Amniotic stem cell (primary cell): ENCODE measurements at places on chromosomes 11 and 22.

DNA sequence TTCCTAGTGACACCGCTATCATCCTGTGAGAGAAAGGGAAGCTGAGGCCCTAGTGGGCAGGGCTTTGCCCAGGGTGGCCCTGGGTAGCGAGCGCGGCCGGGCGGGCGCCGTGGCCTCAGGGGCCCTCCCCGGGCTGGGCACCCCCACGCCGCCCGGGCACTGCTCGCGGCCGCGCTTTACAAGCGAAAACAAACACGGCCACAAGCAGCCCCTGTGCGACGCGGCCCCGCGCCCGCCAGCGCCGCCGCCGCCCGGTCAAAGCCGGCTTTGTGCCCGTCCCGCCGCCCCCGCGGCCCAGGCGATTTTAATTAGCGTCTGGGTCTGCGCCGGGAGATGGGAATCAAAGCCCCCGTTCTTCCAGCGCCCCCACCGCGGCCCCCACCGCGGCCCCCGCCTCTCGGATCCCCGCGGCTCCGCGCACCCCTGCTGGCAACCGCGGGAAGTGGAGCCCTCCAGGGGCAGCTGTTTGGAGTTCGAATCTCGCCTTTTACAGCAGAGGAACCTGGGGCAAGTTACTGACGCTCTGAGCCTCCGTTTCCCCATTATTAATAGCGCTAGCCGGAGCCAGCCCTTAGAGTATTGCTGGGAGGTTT lies 47.9 kb downstream of the CHRDL2 start:
- no peak for DNase-seq

GRCh38 chr11:19597206-19597605 lies 115.4 kb upstream of the NAV2 start:
- peak; percentile 22 for DNase-seq

DNA sequence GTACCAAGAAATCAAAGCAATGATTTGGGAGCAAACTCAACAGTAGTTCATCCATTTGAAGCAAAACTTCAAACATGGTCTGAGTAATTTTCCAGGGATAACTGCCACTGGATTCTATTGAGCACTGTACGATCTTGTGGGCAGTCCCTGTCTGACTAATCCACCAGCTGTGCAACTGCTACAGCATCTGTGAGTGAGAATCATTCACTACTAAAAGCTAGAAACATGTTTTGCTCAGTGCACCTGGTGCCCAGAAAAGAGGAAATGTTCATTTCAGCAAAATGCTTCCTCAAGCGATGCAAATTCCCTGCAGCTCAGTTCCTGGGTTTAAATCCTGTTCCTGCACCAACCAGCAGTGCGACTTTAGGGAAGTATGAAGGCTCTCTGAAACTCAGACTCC lies 1077.9 kb downstream of the DLG2 start:
- DNase-seq: no peak

DNA sequence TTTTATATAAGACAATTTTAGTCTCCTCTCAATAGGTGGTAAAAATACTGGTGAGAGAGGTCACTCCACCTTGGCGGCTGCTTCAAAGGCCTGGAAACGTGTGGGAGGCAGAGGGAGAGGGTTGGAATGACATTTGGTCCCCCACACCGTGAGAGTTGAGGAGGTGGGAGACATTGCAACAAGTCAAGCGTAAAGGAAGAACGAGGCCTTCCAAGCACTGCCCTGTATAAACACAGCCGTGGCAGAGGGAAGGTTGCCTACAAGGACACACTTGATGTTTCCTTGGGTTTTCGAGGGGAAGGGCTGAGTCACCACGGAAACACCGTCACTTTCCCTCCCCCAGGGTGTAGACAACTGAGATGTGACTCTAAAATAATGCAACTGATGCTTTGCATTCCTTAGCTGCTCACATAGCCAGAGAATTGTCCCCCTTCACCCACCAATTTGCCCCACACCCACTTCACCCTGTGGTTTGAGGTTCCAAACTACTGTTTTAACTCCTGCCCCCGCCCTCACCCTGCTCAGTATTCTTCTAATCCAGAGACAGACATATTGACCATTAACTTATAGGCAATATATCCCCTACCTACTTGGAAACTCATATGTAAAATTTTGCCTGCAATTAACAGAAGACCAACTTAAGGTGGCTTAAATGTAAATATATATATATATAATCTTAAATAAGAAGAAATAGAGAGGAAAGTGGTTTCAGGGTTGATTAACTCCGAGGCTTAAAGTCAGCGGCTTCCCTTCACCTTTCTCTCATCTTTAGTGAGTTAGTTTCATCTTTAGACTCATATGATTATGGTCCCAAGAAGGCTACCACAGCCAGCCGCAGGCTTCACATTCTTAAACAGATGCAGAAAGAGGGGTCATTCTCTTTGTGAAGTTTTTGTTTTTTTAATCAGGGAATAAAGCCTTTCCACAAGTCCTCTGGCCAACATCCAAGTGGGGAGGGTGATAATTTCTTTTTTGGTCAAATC lies 54.1 kb upstream of the BDNF start:
- DNase-seq: no peak

- no peak for DNase-seq
Measured at GRCh38 chr22:31614781-31615490, 47.1 kb downstream of the PISD start.

DNA sequence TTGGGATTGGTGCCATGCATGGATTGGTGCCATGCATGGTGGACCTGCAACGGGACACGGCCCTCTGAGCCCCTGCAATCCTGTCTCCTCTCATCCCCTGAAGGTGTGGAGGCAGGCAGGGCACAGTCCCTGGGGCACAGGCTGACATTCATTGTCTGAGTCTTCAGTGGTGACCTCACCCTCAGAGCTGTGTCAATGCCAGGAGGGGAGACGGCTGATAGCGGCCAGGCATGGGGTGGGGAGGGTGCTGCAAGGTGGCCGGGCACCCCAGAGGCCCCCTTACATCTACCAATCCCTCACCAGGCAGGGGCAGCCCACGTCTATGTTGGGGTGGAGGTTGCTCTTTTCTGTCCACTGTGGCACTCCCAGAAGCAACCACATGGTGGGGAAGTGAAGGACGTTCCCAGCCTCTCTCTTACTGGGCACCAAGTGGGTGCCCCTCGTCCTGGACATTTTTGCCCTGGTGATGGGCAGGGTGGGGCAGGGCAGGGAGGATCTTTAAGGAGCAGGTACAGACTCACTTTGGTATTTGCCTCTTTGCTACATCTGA lies 47.6 kb downstream of the NECTIN1 start:
- no peak for DNase-seq

GRCh38 chr11:12691473-12691872 lies 17.3 kb downstream of the TEAD1 start:
- DNase-seq: no peak

DNA sequence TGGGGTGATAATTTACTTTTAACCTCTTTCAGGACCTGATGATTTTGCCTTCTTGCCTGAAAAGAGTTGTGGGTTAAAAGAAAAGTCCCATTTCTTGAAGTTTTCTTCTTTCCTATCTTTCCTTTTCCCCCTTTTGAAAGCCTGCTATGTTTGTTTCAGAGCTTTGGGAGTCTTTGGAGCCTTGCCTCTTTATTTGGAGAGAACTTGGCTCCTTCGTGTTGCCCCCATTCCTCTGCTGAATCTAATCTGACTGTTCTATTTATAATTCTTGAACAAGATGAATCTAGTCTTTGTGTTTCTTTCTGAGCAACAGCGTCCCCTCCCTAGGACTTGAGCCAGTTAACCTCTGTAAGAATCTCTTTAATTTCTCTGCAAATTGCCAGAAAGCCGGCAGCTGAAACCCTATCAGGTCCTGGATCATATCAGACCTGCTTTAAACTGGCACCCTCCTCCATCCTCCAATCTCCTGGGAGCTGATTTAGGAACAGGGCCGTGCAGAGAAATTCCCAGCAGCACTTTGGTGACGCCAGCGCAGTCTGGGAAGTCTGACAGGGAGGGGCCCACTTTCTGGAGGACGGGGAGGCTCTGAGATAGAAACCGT lies 289.1 kb upstream of the SORL1-AS1 start:
- no peak for DNase-seq

GRCh38 chr11:61769169-61769920 lies 16.9 kb downstream of the MYRF start:
- no peak for DNase-seq

DNA sequence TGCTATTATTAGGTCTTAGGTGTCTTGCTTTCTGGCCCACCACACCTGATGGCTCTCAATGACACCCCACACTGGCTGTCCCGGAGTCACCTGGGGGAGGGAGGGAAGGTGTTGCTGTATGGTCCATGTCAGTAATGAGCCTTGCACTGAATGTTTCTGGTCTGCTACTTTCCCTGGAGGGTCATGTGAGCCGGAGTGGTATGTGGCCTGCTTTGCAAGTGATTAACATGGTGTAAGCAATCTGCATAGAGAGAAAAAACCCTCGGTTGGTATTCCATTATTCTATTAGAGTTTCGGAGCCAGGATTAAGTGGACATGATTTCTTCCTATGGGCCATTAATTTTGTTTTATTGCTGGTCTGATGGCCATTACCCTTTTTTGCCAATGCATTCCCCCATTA lies 63.9 kb downstream of the PKNOX2 start:
- DNase-seq: no peak
